ENCODE measurements at places on chromosomes 3 and 15.

- no peak for DNase-seq
These were observed 219.7 kb upstream of the SGO1 start for GRCh38 chr3:20405744-20406143.

DNA sequence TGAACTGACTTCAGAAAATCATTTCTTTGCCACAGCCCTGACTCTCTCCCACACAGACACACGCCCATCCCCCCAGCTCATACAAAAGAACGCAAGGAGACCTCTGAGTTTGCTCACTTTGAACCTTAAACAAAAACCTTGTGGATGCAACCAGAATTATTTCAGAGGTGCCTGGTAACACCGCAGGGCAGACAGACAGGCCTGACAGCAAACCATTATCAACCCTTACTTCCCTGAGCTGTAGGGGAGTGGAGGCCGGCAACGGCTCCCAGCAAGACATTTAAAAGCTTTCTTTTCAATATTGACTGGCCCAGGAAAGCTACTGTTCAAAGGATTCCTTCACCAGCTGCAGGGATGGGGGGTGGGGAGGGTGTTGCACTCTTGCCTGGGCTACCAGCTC, 2.0 kb upstream of the EFCC1 start:
- no peak for DNase-seq

DNA sequence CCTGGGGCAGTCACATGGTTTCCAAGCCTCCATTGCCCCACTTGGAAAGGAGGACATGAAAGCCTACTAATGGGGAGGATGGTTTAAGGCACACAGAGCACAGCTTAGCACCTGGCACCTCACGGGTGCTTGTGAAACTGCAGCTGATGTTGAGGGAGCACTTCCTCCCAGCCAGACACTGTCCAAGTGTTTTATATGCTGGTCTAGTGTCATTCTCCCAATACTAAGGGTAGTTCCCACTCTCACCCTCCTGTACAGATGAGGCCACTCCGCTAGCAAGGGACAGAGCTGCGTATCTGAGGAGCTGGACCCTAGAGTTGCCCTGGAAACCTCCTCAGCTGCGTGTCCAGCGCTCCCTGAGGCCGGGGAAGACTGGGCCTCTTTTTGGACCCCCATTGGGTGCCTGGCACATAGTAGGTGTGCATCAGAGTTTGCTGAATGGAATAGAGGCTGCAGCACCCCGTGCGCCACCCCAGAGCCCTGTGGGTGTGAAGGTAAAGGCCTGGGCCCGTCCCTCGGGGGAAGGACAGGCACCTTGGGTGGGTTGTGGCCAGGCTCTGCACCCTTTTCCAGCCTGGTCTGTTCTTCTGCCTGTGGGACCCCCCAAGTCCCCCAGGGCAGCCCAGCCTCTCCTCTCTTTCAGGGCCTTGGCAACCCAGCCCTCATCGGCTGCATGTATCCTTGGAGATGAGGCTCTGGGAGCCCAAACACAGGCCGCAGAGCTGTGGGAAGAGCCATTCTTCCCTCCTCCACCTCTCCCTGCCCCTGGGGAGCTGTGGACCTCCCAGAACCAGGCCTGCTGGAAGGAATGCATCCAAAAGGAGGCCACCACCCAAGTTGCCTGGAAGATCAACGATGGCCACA, 31.3 kb downstream of the DNASE1L3 start:
- DNase-seq = no peak

DNA sequence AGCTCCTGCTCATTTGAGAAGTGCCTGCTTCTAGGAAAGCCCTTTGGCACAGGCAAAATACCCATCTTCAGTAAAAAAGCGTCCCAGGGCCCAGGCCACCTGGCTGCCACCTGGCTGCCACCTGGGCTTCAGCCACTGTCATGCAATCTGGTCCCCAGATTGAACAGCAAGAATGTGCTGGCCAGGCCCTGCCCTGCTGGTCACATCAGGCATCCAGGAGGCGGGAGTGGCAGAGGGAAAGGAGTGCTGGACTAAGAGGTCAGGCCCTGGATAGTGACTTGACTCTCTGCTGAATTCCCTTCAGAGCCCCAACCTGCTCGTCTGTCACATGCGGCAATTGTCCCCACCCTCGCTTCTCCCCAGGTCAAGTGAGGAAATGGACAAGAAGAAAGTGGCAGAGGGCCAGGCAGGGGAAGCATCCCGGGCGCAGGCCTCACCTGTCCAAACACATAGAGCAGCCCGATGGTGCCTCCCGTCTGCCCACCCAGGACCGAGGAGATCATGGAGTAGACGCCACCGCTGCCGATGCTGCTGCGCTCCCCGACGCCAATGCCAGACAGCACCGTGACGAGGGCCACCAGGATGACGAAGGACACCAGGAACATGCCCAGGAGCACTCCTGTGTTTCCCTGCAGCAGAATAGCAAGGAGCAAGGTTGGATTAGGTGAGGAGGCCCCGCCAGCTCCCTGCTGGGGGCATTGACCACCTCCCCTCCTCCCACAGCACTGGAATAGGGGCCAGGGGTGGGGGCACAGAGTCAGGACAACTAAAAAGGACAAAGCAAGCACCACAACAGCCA, 25.5 kb downstream of the SLC12A8 start:
- DNase-seq = no peak

DNA sequence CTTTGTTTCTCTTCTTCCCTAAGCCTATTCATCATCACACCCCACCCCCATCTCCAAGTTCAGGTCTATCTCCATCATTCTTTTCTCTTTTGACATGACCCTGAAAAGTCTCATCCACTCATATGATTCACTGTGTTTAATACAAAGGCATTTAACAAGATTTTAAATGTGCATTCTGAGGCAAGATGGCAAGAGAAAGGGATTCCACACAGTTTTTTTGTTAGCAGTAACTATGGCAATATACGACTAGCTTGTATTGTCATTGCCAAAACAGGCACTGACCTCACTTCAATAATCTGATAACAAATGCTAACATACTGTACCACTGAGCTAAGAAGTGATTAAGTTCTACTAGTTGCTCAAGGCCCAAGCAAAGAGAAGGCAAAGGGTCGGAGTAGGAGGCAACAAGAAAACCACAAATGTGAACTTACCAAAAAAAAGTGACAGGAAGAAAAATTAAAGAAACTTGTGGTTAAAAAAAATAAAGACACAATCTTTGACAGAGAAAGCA, 53.2 kb downstream of the FBN1 start:
- DNase-seq = no peak

DNA sequence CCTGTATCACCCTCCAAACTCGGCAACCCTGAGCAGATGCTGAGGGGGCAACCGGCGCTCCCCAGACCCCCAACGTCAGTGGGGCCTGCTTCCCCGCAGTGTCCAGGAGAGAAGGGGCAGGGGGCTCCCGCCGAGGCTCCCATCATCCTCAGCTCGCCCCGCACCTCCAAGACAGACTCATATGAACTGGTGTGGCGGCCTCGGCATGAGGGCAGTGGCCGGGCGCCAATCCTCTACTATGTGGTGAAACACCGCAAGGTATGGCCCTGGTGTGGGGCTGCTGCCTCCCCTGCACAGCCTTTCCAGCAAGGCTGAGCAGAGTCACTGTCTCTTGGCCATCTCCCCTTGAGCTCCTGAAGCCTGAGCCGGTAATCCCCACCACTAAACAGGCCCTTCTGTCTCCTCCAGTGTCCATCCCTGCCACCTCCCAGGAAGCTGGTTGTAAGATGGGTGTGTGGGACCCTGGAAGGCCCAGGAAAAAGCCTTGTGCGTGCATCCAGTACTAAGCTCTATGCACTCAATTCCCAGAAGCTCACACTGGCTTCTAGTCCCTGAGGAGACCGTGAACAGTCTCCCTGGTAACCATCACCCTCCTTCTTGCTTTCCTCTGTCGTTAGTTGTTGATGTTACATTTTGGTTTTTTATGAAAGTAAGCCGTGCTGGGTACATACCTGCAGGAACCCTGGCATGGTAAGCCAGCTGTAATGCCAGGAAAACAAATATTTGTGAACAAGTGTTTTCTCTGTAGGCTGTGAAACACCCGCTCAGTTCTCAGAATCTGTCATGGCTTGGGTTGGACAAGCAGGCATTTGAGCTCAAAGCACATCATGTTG, 63.3 kb downstream of the BOC start:
- DNase-seq = no peak

DNA sequence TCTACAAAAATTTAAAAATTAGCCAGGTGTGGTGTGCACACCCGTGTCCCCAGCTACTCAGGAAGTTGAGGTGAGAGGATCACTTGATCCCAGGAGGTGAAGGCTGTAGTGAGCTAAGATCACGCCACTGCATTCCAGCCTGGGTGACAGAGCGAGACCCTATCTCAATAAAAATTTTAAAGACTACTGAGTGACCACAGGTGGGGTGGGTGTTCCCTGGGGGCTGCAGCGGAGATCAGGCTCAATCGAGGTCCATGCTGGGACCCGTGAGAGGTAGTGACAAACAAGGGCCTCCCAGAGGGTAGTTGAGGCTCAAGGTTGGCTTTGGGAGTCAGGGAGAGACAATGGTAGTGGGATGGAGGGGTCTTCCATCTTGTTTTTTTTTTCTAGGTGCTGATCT, 38.9 kb upstream of the LIMD1 start:
- no peak for DNase-seq

DNA sequence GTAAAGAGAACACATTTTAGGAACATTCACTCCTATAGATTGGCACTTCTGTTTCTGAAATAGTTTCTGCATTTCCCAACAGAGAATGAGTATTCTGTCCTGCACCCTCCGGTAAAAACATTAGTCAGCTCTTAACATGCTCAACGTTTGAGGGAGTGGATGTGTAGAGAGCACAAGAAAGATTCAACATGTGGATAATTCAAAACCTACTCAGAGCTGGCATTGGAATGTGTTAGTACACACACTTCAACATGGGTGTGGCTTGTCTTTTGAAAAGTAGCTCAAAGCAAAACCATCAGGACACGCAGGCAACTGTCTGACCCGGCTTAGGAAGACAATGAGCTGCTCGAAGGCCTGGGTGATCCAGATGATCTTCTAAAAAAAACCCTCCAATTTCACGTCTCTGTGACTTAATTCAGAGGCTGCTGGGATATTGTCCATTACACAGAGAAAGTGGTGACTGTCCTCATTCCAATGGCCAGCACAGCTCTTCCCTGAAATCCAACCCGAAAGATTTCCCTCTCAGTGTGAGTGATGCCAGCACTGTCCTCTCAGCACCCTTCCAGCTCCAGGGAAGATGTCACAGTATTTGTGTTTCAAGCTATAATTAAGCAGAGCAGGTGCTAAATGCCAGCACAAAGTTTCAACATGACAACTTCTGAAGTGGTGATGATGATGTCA, 18.1 kb downstream of the FBN1 start:
- no peak for DNase-seq

DNA sequence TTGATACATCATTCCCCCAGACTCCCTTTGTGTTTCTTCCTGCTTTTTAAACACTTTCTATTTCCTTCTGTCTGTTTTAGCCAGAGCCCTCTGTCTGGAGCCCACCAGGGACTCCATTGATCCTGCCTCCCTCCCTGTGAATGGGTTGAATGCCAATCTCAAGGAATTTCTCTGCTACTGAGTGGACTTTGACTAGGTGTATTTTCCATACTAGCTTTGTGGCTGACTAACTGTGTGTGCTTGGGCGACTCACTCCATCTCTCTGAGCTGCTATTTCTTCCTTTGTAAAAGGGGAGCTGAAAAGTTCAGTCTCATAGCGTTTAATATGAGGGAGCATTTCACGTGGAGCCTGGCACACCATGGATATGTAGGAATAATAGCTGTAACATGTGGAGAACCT, 98.8 kb downstream of the EEFSEC start:
- no peak for DNase-seq

DNA sequence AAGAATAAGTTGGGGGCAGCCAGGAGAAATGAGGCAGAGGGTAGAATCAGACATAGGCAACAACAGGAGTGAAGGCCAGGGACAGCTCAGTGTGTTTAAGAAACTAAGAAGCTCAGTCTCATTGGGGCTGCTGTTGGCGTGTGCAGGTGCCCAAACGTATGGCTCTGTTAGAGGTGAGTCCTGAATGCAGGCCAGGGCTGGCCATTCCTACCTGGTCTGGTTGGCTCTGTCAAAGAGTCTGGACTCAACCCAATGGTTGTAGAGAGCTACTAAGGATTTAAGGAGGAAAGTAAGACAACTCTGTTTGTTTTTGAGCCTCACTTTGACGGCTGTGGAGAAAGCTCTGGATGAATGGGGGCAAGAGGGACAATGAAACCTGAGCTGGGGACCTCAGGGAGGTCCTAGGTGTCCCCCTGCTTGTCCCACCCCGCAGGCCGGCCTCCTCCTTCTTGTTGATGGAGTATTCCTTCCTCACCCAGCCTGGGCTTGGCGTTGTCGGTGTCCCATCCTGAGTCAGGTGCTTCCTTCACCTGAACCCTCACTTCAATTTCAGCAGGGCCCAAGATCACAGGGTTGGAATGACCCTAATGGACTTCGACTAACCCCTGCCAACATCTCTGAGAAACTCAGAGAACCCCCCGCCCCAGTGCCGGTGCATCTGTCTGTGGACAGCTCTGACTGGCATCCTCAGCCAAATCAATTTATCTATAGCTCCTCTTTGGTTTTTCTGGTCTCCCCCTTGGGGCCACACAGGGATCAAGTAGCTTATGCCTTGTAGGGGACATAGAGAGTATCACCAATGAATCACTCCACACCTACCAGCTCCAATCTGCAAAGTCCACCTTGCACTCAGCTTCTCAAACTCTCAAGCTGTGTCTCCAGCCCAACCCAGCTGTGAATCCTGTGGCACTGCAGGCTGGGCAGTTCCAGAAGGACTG, 8.3 kb downstream of the ITGA11 start:
- no peak for DNase-seq

DNA sequence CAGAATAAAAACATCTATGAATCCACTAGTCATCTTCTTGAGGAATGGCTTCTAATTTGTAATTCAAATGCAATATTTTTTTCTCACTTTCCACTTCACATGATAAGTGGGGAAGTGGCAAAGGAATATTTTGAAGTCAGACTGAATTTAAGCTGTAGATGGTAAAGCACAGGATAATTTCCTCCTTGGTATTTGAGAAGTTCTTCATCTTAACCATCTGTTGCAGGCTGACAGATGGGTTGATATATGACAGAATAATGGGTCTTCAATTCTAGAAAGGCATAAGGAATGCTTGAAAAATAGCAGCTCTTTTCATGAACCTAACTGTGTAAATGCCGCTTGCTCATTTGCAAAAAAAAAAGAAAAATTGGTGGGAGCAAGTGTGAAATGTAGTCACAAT, 66.5 kb upstream of the SNTN start:
- no peak for DNase-seq

GRCh38 chr3:9123840-9124239, 125.6 kb downstream of the SRGAP3 start:
- DNase-seq = no peak
